ENCODE measurements at places on chromosomes 3 and 15.

- no peak for DNase-seq
Measured at GRCh38 chr3:187016639-187017345, 86.5 kb downstream of the ST6GAL1 start.

DNA sequence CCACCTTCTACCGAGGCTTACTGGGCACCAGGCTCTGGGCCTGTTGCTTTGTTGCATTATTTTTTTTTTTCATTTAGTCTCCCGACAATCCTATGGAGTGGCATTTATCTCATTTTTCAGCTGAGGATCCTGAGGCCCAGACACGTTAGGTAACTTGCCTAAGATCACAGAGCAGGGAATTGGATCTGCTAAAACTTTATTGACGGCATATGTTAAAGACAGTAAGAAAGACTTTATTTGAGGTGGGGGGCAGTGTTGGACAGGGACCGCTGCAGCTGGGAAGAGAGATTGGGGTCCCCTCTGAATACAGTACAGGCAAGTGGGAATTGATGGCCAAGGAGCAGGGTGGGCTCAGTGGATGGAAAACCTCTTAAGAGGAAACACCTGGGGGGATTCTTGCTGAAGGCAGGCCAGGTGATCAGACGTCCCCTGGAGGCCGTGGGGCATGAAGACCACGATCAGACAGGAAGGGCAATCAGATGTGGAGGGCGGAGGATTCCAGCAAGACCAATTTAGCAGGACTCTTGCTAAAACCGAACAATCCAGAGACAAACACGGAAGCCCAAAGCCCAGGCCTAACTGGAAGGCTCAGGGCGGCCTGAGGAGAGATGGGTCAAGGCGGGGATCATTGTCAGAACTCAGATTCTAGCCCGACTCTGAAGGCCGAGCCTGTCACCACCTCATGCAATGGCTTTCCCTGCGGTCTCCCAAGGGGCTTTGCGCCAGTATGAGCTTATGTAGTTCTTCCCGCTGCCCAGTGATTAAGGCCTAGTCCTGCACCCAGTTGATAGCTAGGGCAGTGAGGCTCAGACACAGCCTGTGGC lies 53.7 kb downstream of the RGMA start:
- no peak for DNase-seq

DNA sequence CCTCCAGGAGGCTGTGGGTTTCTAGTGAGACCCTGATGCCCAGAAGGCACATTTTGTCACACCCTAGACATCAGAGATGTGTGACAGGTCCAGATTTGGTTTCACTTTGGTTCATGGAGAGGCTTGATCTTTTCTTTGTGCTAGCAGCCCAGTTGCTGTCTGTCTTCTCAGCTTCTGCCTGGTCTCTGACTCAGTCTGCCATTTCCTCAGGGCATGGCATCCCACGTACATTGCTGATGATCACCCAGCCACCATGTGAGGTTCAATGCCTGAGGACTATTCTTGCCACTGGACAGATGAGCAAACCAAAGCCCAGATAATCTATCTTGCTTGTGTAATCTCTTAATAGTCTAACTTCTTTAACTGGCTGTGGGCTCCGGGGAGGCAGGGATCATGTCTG lies 144.9 kb upstream of the MRPS22 start:
- DNase-seq: no peak

- DNase-seq: no peak
Measured at GRCh38 chr15:70327856-70328678, 230.3 kb upstream of the TLE3 start.

- no peak for DNase-seq
Measured at GRCh38 chr3:79148786-79149185, 619.0 kb downstream of the ROBO1 start.

DNA sequence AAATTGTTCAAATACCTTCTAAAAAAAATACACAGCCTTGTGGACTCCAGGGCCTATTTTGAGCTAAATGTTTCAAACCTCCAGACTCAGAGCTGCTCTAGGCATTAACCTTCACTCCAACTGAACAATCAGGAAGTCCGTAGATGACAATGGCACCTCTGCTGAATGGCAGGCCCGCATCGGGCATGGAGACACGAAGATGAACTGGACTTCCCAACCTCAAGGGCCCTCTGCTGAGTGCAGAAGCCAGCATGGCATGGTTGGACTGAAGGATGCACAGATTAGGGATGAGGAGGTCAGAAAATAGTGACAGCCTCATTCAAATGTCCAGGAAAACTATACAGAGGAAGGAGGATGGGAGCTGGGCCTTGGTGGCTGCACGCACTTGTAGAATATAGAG lies 2.2 kb downstream of the FAM174B start:
- no peak for DNase-seq

DNA sequence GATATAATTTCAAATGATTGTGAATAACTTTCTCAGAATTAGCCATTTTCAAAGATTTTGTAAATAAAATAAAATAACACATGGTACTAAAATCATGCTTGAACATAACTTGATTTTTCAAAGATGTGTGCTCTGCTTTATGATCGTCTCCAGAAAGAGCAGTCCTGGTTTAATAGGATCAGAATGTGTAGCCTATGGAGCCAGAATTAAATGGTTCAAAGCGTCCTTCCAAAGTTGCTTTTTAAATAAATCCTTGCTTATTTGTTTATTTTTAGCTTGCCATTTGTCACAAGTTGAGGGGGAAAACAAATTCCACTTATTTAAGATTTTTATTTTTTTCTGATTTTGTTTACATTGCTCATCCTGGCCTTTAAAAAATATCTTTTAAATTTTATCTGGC lies 123.7 kb upstream of the SPRED1 start:
- DNase-seq: no peak

GRCh38 chr15:58981808-58982475 lies 5.5 kb upstream of the RNF111 start:
- DNase-seq: no peak

GRCh38 chr15:82848241-82848993 lies 39.0 kb downstream of the WHAMM start:
- no peak for DNase-seq

DNA sequence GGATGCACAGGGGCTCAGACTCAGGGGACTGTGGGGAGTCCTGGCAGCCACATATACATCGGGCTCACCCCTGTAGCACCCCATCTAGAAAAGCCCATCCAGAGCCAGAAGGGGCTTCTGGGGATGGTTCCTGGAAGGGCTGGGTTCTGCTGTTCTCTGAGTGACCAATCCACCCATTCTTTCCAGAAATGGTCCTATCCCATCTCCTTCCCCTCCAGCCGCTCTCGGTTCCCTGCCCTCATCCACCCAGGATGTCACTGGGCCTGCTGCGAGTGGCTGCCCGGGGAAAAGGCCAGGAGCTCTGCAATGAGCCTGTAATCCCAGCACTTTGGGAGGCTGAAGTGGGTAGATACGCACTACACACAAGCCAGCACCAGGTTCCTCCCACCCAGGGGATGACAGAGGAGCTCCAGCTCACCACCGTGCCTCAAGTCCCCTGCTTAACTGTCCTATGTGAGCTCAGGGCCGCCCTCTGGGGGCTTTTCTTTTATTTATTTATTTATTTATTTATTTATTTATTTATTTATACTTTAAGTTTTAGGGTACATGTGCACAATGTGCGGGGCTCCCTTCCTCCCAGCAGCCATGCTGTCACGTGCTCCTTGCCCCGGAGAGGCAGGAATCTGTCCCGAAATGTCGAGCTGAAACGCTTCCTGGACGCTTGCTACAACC lies 13.6 kb upstream of the CSK start:
- DNase-seq: no peak

- DNase-seq: no peak
Measured at GRCh38 chr3:45980819-45981218, 14.8 kb downstream of the FYCO1 start.

DNA sequence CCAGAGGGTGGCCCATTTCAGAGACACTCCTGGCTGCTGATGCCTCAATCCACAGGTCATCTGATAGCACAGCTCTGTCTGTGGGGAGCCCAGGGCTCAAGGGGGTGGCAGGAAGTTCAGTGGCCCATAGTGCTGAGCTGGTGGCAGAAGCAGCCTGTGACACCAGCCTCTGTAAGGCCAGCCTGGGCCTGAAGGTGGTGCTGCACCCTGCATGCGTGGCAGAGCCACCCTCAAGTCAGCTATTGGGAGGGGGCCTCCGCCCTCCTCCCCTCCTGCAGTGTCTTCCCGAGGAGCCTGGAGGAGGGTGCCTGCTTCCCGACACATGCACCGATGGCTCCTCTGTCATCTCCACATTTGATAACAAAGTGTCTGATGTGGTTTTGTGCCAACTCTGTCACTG lies 3.0 kb downstream of the PLA1A start:
- DNase-seq: no peak

DNA sequence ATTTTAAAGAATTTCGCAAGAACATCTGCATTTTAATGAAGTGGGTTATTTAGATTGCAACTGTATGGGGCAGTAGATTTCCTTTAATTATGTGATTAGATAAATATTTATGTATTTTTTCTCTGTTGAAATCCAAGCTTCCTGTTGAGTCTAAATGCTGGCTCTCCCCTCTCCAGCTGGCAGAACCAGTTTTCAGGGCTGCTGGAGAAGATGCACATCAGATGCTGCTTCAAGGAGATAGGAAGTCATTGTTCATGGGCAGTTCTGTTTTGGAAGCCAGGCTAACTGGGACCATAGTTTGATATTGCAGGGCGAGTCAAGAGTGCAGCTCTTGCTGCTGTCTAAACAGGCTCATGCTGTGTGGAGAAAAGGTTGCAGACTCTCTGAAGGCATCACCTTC lies 97.4 kb downstream of the SLC9A9 start:
- DNase-seq: no peak

Measured in iPS DF 19.7 (cell line).